ENCODE measurements at places on chromosomes 3 and 15.

DNA sequence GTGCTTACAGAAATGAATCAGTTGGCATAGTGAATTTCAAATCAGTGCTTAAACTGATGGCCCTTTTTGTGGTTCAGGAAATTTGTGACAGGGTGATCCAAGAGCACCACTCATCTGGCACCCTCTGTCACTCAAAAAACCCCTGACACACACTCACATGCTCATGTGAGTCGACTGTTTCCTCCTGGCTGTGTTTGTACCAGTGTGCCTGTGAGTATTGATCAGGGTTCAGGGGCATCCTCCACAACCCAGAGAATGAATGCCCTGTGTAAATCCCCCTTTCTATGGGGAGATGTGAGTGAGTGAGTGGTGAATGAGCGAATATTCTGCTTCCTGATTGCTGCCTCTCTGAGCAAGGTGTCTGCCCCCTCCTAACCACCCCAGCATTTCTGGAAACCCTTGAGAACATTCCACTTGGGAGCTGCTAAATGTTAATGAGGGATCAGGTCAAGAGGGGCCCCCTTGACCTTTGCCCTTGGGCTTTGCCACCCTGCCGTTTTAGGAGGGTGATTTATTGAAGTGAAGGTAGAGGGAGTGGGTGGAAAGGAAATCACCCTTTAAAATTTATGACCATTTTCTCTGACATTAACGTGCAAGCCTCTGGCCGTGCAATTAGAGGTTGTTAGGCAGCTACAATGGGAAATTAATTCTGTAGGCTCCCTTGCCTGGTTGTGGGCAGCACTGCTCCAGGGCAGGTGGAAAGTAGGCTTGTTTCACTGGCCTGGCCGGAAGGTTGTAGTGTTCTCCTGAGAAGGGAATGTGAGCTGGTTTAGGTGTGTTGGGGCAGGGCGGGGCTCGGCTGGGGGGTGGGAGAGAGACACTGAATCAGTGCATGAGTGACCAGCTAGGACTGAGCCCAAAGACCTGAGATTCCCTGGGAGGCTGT is 87.2 kb downstream of the SLCO3A1 start:
- H3K27me3 ChIP-seq, result peaks cover 10% of the 10 kb centered on the region
- peaks cover 28% of the 10 kb centered on the region for H3K4me1 ChIP-seq
- no peak for DNase-seq
- no peak overlapping the region for H3K4me3 ChIP-seq
- H3K36me3 ChIP-seq, result peaks cover 6% of the 10 kb centered on the region

- H3K27me3 ChIP-seq, result peaks cover 11% of the 10 kb centered on the region
- no peak for DNase-seq
Measured at GRCh38 chr15:89446255-89446891, 50.0 kb downstream of the RHCG start.

- no peak overlapping the region for H3K4me3 ChIP-seq
- no peak for DNase-seq
- peaks cover 7% of the 10 kb centered on the region for H3K4me1 ChIP-seq
- no peak overlapping the region for H3K27ac ChIP-seq
Measured at GRCh38 chr3:133944641-133945380, 49.1 kb upstream of the RAB6B start.

DNA sequence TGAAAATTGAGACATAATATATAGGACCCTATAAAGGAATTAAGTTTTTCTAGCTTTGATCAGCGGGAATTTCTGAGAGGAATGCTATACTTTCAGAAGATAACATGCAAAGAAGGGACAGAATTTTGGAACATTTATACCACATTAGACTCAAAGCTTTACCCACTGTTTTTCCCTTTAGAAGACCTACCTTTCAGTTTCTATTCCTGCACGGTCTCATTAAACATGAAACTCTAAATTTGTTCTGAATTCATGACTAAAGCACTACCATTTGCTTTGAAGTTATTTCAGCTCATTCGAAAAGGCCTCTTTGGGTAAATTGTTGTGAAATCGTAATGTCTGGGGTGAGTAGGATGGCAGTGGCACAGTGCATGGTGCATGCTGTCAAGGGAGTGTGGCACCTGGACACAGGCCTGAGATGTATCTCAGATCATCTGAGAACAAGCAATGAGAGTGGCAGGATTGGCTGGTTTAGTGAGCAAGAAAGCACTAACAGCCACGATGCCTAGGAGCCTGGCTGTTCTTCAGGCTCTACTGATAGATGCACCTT is 42.5 kb downstream of the CHCHD4 start:
- H3K27ac ChIP-seq, result no peak overlapping the region
- H3K4me3 ChIP-seq, result no peak overlapping the region
- H3K36me3 ChIP-seq, result no peaks in the 10 kb centered on the region
- no peaks in the 10 kb centered on the region for H3K4me1 ChIP-seq
- no peak for DNase-seq
- no peaks in the 10 kb centered on the region for H3K27me3 ChIP-seq

DNA sequence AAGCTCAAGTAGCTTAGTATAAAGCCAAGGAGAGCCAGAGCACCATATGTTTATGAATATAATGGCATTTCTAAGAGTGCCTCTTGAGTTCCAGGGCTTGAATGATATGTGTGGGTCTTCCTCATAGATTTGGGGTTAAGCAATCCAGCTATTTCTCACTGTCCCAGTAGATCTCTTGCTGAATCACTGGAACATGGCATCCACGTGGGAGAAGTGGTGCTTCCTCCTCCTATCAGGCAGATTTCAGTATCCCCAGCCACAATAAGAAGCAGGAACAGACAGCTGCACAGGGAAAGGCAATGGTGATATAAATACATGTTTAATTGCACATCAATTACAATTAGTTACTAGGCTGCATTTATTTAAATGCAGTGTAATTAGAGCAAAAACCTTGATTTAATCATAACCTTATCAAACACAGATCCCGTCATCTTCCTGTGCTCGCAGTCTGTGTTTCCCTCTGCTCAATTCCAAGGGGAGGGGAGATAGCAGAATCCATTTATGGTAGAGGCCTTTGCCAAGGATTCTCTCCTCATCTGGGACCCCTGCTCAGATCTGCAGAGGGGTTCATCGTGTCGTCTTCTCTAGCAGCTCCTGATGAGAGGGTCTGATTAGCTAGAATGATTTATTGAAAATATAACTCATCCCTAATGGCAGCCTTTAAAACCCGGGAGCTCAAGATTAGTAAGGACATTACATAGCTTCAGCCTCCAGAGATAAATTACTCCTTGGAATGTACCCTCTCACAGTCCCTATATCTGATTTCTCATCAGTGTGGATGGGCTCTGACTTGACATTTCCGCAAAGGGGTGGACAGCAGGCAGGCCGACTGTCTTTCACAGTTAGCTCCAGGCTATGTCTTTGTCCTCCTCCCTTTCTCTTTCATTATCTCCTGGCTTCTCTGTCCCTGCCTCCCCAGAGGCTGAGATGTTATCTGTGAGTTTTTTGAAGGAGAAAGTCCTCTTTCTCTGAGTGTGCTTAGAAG is 775.9 kb downstream of the AGBL1 start:
- no peaks in the 10 kb centered on the region for H3K4me1 ChIP-seq
- H3K27ac ChIP-seq, result no peak overlapping the region

- no peak overlapping the region for H3K27ac ChIP-seq
- DNase-seq, result no peak
Measured at GRCh38 chr15:74041311-74041756, 41.0 kb downstream of the GOLGA6A start.

DNA sequence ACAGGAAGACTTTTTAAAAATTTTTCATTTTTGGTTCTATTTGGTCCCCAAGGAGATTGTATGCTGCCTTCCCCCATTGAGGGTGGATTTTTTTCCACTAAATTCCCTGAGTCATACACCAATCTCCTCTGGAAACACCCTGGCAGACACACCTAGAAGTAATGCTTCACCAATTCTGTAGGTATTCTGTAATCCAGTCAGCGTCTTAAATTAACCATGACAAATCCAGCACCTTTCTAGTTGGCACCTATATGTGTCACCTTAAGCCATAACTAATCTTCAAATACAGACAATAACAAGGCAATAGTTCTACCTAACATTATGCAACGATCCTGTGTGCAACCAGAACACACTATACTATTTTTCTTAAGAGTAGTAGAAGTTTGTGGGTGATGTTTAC is 459.1 kb upstream of the NDN start:
- no peaks in the 10 kb centered on the region for H3K36me3 ChIP-seq
- H3K4me1 ChIP-seq, result no peaks in the 10 kb centered on the region
- DNase-seq, result no peak
- H3K27me3 ChIP-seq, result peaks cover 2% of the 10 kb centered on the region
- H3K4me3 ChIP-seq, result no peak overlapping the region

GRCh38 chr3:74263031-74263430 is 351.4 kb downstream of the CNTN3 start:
- no peaks in the 10 kb centered on the region for H3K36me3 ChIP-seq
- H3K27me3 ChIP-seq, result no peaks in the 10 kb centered on the region
- H3K4me3 ChIP-seq, result no peak overlapping the region
- H3K27ac ChIP-seq, result no peak overlapping the region
- peaks cover 2% of the 10 kb centered on the region for H3K4me1 ChIP-seq

- DNase-seq, result no peak
- no peaks in the 10 kb centered on the region for H3K36me3 ChIP-seq
Measured at GRCh38 chr3:175571096-175571495, 712.0 kb downstream of the NAALADL2 start.

DNA sequence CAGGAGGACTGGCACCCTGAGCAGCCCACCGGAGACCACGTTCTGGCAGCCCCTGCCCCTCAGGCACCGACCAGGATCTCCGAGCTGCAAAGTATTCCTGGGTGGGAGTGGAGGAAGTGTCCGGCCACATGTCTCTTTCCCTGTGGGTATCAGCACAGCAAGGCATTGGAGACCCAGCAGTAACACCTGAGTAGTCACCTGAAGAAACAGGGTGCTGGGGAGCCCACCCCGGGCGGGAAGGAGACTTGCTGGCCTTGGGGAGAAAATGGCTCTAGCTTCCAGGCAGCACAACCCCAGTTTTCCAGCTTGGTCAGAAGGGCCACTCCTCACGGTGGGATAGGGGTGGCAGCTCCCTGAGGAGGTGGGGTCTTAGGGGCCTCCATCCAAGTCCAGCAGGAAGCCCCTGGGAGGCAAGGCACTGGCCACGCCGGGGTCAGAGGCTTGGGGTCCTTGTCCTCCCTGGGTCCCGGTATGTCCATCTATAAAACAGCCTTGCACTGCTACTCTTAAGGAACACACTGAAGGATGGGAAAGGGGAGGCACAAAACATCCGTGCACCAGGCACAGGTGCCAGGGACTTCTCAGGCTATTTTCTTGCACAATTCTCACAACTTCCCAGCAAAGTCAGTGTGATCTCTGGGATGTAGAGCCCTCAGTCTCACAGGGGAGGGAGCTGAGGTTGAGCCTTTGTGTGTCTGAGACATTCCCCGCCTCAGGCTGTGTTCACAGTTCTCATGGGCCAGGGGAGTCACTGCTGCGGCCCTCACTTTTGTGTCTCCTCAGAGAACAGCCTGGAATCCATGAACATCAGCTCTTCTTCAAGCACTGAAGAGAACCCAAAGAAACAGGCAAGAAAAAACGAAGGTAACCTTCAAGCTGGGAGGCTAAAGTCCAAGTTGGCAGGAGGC is 11.9 kb downstream of the CFAP100 start:
- H3K4me1 ChIP-seq, result no peaks in the 10 kb centered on the region
- H3K27me3 ChIP-seq, result peaks cover 2% of the 10 kb centered on the region
- no peaks in the 10 kb centered on the region for H3K36me3 ChIP-seq
- no peak overlapping the region for H3K27ac ChIP-seq
- H3K4me3 ChIP-seq, result no peak overlapping the region
- DNase-seq, result no peak

DNA sequence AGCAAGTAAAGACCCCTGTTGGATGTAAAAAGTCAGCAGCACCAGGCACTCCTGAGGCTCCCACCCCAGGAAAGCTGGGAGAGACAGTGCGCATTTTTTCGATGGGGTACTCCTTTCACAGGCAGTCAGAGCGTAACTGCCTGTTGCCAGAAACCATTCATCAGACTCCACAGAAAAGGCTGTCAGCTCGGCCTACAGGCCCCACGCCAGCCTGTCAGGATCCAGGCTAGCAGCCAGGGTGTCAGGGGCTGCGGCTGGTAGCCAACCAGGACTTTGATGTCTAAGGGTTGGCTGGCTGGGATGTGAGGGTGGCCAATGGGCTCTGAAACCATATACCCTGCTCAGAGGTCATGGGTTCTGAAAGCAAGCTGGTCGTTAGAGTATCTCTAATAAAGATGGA is 164.5 kb downstream of the WNT5A start:
- H3K4me3 ChIP-seq, result no peak overlapping the region
- H3K4me1 ChIP-seq, result peaks cover 3% of the 10 kb centered on the region
- H3K36me3 ChIP-seq, result no peaks in the 10 kb centered on the region
- H3K27ac ChIP-seq, result no peak overlapping the region

DNA sequence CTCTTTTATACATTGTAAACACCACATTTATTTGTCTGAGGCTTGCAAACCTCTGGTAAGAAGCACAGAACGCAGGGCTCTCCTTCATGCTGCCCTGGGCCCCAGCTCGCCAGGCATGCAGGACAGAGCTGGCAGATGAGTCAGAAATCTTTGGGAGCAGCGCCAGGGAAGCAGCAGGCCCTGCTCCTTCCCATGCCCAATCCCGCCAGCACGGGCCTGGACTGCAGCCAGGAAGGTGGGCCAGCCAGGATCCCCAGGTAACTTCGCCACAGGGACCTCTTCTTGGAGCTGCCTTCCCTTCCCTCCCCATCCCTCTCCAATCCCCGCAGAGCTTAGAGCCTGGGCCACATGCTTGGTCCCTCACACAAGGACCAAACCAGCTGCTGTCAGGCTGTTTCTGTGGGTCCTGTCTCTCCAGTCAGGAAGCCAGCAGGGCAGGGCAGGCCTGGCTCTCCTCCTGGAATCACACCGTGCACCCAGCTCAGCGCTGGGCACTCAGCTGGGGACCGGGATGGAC is 8.8 kb downstream of the STOML1 start:
- H3K27me3 ChIP-seq, result peaks cover 6% of the 10 kb centered on the region
- peaks cover 35% of the 10 kb centered on the region for H3K4me1 ChIP-seq
- DNase-seq, result no peak
- H3K36me3 ChIP-seq, result peaks cover 18% of the 10 kb centered on the region
- no peak overlapping the region for H3K27ac ChIP-seq

- H3K27me3 ChIP-seq, result peaks cover 6% of the 10 kb centered on the region
- no peaks in the 10 kb centered on the region for H3K36me3 ChIP-seq
Measured at GRCh38 chr3:40980467-40980866, 218.8 kb upstream of the CTNNB1 start.

DNA sequence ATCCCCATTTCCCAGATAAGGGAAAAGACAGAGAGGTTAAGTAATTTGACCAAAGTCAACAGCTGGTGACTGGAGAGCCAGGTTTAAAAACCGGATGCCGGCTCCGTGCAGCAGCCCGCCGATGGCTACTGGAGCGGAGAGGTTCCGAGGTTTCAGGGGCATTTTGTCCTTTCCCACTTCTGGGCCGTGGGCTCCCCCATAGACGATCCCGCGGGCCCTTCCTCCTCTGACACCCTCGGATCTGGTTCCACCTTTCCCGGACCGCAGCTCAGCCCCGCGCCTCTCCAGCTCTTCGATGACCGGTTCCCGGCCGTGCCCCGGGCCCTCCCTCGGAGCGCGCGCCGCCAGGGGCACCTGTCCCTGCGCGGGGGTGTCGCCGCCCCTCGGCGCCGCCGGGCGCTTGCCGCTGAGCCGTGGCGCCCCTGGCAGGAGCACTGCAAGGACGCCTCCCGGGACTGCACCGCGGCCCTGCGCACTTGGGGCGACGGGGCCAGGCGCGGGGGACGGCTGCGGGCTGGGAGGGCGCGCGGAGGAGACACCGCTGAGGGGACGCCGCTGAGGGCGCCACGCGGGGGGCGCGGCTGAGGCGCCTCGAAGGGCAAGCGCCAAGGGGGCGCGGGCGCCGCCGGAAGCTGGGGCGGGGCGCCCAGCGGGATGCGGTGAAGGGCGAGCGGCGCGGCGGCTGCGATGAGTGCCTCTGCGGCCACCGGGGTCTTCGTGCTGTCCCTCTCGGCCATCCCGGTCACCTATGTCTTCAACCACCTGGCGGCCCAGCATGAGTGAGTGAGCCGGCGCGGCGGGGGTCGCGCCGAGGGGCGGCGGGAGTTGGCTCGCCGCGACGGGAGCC is at the start of gene TM6SF1:
TM6SF1 (plus strand) TSS at position 652 of the 847 bp plus-strand sequence; CDS start at position 688, 36 bp downstream.
- DNase-seq, result peak; percentile 42
- peak within 1 kb of the TSS; percentile 78 for H3K27ac ChIP-seq
- H3K4me3 ChIP-seq, result peak within 1 kb of the TSS; percentile 86
- peaks cover 40% of the 10 kb centered on the region for H3K4me1 ChIP-seq
- peaks cover 20% of the 10 kb centered on the region for H3K36me3 ChIP-seq
